ENCODE measurements at places on chromosomes 5 and 9.

GRCh38 chr9:72951520-72952380 lies 1.1 kb downstream of the ALDH1A1 start:
- no peak for DNase-seq

DNA sequence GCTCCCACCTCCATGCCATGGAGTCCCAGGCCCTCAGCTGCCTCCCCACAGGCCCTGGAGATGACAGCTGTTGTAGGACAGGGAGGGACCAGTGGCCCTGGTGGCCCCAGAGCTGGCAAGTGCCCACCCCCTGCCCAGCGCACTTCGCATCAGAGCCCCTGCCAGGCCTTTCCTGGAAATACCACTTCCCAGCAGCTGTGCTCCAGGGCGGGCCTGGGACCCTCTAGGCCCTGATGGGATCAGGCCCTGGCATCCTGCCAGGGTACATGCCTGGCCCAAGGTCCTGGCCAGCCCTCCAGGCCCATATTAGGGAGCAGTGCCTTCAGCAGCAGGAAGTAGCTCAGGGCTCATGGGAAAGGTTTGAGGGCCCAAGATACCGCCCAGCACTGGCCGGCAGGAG lies 2.5 kb downstream of the KCNT1 start:
- no peak for DNase-seq

GRCh38 chr5:94440015-94440414 lies 178.4 kb downstream of the KIAA0825 start:
- DNase-seq, result no peak

DNA sequence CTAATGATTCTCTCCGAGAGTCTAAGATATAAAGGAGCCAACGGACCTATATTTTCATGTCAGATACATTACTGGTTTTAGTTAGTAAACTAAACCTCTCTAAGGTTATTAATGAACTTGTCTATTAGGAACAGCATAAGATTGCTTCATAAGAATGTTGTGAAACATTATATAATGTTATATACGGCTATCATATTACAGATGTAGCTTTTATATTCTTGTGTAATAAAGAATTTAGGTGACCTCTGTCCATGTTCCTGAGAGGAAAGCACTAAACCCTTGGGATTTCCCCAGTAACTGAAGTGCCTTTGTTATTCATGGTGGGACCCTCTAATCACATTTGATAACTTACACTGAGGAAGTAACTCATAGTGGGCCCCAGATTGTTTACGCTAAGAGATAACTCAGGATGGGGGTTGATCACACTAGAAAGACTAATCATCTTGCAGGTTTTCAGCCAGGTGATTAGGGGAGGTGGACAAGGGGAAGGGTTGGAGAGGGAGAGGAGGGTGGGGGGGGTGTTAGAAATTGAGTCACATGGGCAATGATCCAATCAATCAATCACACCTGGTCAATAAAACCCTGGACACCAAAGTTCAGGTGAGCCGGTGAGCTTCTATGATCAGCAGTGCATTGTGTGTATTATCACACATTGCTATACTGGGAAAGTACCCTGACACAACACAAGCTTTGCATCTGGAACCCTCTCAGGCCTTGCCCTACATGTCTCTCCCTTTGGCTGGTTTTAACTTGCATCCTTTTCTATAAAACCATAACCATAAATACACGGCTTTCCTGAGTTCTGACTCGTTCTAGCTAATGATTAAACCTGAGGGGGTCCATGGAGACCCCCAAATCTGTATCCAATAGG lies 25.8 kb downstream of the ECPAS start:
- no peak for DNase-seq

GRCh38 chr5:873328-873727 lies 19.3 kb downstream of the BRD9 start:
- DNase-seq, result no peak

GRCh38 chr5:114477816-114478334 lies 116.0 kb downstream of the KCNN2 start:
- DNase-seq, result no peak

- DNase-seq, result no peak
These were observed 15.8 kb downstream of the ADAMTS13 start for GRCh38 chr9:133437753-133438531.

DNA sequence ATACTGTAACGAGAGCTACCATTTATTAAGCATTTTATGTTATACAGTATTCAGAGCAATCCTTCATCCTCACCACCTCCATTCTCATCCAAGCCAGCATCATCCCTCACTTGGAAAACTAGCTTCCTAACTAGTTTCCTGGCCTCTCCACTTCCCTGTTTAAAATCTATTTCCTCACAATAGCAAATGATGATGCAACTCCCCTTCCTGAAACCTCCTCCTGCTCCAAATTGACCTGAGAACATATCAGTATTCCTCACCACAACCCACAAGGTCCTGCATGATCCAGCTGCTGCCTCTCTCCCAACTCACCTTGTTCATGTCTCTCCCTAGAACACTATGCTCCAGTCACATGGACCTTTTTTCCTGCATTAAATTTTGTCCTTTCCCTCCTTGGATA lies 4.3 kb upstream of the SLC36A2 start:
- no peak for DNase-seq

- DNase-seq, result no peak
These were observed 65.0 kb upstream of the CTXN3 start for GRCh38 chr5:127583866-127584265.

- no peak for DNase-seq
These were observed 82.3 kb downstream of the PTCD2 start for GRCh38 chr5:72402381-72402890.

DNA sequence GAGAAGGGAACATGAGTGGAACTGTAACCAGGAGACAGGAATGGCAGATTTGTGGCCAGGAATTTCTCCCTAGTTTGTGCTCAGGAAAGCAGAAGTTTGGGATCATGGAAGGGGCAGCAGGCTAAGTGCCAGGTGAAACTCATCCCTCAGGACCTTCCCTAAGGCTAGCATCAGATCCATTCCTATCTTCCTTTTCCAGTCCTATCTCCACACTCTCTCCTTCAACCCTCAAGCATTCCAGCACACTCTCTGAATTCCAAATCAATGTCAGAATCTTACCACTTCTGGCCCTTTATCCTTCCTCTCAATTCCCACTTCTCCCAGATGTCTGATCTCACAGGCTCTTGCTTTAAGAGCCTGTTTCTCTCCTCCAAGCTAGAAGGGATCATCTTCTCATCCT lies 53.2 kb upstream of the GRIA1 start:
- no peak for DNase-seq

GRCh38 chr5:139138809-139139208 lies 59.4 kb downstream of the SIL1 start:
- no peak for DNase-seq

GRCh38 chr9:36470643-36471290 lies 70.7 kb upstream of the RNF38 start:
- peak; percentile 46 for DNase-seq

DNA sequence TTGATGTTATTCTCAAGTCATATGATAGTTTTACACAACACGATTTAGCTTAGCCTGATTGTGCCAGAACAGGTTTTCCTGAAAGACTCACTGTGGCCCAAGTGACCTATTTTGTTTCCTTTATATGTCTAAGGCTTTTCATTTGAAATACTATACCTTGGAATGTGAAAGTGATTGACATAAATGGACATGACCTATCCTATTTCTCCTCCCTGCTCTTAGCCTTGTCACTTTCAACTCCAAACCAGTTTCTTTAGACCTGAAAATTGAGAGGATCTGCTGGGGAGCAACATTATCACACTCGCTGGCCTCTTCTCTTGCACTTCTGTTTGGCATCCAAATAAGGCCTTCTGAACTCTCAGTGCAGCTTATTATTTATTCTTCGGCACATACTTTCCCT lies 496.8 kb downstream of the MAT2B start:
- no peak for DNase-seq

DNA sequence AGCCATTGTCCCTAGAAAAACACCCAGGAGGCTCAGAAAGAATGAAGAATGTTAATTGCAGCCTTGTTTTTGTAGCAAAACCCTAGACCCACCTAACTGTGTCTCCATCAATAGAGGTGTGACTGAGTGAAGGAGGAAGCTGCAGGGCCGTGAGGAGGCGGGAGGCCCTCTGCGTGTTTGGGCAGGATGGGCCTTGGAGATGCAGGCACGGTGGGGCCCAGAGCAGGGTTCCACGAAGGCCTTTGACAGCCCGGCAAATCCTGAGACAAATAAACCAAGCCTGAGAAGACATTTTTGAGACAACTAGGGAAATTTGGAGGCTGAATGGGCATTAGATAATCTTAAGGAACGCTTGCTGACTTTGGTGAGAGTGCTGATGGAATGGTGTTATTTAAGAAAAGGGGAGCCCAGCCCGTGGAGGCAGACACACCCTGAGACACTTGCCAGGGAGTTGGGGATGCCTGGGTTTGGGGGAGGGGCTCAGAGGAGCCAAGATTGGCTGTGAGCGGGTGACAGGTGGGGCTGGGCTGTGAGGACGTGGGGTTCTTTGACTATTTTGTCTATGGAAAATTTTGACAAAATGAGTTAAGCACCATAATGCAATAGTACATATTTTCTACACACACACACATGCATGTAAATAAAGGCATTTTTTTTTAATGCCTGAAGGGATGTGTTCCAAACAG lies 48.8 kb downstream of the BARX1 start:
- DNase-seq, result no peak

GRCh38 chr5:114192108-114192507 lies 169.8 kb upstream of the KCNN2 start:
- DNase-seq, result no peak

- no peak for DNase-seq
These were observed 248.9 kb downstream of the ADGRV1 start for GRCh38 chr5:90807496-90807895.

GRCh38 chr5:167766957-167767356 lies 524.5 kb upstream of the WWC1 start:
- no peak for DNase-seq

DNA sequence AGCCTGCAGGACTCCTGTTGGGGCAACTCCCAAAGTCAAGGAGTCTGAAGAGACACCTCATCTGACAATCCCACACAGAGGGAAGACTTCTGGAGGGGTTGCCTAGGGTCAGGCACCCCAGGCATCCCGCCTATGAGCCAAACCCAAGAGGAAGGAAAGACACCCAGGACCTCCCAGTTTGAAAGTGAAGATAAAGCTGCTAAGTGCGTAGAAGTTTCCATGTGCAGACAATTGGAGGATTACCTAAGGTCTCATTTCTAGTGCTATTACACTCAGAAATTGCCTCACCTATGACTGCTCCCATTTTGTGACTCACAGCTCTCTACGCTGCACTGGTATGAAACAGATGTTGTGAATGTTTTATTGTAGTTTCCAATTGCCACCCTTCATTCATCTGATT lies 322.9 kb downstream of the SLIT3 start:
- DNase-seq, result no peak

DNA sequence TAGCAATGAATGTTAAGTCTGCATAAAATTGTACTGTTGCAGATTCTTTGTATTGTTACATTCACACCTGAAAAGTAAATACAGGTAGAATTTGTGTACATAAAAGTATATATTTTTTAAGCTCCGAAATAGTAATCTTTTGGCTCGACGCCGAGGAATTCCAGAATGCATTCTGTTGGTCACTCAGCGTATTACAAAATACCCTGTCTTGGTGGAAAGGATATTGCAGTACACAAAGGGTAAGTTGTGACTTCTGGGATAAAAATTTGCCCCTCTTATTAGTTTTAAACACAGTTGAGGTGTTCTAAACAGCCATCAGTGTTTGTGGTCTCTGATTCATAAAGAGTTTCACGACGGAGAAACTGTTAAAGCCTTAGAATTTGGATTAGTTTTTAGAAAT lies 257.6 kb downstream of the ARHGEF28 start:
- no peak for DNase-seq

DNA sequence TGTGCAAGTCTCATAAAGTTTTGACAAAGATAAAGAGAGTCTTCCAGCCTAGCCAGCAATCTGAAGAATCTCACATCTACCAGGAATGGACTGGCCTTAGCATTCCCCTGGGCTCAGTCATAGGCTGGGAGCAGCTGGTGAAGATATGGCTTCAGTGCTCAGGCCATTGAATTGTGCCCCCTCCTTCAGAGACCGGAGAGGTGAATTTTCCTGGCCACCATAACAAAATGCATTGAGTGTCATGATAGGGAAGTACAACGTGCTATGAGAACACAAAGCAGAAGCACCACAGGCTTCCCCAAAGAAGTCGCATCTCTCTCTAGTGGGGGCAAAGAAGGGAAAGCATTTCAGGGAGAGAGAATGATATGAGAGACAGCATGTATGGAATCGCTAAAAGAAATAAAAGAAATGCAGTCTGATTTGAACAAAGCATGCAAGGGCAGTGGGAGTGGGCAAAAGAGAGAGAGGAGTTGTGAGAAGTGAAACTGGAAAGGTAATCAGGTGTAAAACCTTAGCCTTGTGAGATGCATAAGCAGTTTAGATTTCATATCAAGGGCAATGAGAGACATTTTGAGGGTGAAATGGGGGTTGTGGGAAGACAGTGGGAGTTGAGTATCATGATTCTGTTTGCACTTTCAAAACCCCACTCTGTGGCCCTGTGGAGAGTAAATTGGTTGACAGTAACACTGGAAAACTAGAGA lies 57.1 kb upstream of the NMUR2 start:
- DNase-seq, result no peak

- DNase-seq, result no peak
These were observed 155.6 kb downstream of the ARHGAP26 start for GRCh38 chr5:142925795-142926194.

DNA sequence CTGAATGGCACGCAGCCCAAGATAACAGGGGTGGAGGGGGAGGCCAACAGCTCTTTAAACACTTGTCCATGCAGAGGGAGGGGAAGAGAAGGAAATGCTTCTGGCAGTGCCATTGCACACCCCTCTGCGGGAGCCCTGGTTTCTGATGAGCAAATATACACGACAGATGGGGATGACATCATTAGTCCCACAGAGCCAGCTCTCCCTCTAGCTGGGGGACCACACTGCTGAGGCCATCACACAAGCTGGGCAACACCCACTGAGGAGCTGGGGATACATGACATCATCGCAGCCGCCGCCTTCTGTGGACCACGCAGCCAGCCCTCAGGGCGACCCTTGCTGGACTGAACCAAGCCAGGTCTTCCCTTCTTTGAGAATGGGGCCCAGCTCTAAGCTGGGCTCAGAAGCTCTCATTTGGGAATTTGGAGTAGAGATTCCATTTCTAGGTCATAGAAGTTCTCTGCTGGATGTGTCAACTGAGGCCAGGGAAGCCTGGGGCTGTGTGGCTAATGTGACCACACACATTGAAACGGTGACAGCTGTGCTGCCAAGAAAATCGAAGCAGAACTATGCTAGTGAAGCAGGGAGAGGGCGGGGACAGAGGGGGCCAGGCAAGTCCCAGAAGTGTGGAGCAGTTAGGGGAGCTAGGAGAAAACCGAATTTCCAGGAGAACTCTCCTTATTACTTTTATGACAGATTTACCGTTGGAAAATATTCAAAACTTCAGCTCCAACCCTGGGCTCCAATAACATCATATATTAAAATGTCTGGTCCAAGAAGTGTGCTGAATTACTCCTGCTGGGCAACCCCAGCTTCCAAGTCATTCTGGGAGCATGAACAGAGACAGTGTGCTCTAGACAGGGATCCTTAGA lies 79.5 kb downstream of the PRRT1B start:
- DNase-seq, result no peak

GRCh38 chr9:119788921-119789320 lies 419.7 kb upstream of the BRINP1 start:
- no peak for DNase-seq

Data from stimulated activated CD4-positive, alpha-beta T cell treated with anti-CD3 and anti-CD28 coated beads, TNF-alpha, amount 100 ng/mL, for 4 hours (primary cell).